Iris pigment epithelial cell (primary cell): ENCODE measurements at places on chromosomes 6 and 20.
A peak's percentile ranks its signal among the peaks of the same experiment; 100 is the strongest.

- peak; percentile 67 for DNase-seq
Observed at GRCh38 chr20:4160761-4161305, 145.5 kb upstream of the RNF24 start.

DNA sequence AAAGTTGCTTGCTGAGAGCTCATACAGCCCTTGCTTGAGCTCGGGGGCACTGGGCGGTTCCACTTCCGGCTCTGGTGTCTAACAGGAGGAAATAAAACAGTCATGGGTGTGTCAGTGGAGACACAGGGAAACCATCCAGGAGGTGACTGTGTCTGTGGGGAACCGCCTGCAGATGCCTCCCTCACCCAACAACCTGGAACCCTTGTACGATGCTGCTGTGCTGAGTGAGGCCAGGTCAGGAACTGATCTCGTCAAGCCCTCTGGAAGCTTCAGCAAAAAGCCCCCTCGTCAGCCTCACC, 15.5 kb downstream of the TXNDC5 start:
- DNase-seq: no peak

DNA sequence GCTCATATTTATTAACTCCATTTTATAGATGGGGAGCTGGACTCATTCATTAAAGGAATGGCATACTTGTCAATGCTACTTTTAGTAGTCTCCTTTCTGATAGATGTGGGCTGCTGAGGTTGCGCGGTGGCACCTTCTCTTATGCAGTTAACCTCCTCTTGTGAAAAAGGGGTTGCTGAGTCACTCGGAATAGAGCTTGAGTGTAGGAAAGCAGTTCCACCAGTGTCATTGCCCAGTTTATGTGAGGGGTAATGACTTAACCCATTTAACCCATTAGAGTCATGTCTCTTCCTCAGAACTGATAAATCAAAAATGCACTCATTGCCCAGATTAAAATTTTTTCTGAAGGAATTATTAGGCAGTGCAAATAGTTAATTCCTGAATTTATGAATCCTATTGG, 6.3 kb downstream of the MAPK14 start:
- DNase-seq: peak; percentile 45

DNA sequence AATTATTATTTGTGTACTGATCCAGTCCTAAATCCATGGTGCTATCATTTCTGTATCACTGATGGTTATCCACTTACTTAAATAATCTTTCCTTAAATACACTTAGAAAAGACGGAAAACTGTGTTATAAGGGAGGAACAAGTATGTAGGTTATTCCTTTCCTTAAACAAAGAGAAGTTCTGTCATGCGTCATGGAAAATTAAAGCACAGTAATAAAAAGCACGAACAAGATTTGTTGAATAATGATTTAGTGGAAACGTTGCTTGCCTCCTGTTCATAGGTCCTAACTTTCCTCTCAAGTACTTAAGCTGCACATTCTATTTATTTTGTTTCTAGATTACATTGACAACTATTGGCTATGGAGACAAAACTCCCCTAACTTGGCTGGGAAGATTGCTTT, 120.4 kb downstream of the KHDC1L start:
- no peak for DNase-seq

DNA sequence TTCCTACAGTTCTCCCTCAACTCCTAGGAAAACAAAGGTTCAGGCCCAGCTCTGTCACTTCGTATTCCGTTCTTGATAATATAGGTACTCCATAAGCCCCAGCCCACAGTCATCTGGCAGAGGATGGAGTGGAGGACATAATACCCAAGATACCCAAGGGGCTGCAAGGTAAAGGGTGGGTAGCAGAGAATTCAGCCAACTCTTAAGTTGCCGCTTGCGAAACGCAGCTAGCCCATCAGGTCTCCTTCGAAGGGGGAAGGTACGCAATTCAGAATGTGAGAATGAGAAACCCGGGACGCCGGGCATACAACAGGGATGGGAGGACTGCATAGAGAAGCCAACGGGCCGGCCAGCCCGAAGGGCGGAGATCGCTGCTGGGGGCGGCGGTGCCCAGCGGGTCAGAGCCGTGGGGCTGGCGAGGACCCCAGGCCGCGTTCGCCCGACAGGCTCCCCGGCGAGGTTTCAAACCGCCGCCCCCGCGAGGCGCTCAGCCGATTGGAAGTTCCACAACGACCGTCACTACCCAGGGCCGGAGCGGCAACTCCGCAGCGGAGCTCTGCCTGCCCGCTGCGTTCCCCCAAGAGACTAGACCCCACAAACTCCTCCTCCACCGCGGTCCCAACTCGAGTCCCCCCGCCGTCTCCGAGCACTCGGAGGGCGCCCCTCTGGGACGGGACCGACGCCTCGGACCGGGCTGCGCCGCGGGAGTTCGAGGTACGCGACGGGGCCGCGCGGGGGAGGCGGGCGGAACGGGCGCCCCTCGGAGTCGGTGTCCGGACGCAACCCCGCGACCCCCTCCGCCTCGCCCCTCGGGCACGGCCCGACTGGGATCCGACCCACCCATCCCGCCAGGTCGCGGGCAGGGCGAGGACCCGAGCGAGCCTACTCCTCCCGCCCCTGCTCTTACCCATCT, 911 bp downstream of the CDK19 start:
- DNase-seq: peak; percentile 64

- peak; percentile 81 for DNase-seq
Observed at GRCh38 chr6:139540276-139540675, 165.8 kb upstream of the CITED2 start.

DNA sequence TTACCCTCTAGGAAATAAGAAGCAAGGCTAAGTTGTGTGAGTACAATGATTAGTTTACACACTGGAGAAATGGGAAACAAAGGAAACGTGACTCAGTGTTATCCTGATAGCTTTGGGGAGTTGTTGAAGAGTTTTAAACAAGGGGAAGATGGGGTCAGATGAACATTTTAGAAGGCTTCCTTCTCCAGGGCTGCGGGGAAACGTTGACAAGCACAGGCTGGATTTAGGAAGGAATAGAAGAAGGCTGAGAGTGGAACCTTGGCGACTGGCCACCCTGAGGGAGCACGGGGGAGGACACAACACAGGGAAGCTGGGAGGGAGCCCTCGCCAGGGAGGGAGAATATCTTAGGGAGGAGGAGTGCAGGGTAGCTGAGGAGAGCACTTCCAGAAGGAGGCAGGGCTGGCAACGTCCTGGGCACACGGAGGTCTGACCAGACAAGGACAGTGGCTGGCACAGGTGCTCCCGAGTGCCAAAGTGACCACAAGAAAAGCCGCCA, 134.7 kb downstream of the AIG1 start:
- DNase-seq: no peak

DNA sequence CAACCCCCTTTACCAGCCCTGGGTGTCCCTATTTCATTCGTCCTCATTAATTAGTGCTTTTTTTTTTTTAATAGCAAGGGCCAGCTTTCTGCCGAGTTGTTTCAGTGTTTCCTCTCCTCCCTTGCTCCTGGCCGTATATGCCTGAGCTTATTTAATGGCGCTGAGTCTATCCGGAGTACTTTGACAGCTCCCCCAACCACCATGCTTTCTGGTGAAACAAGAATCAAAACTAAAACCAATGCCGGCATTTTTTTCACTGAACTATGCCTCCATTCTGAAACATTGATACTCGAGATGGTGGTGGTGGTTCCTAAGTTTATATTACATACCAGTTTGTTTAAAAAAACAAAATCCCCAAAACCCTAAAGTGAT, 1.2 kb downstream of the DCBLD1 start:
- peak; percentile 61 for DNase-seq

GRCh38 chr6:140051521-140052512, 677.4 kb upstream of the CITED2 start:
- peak; percentile 99 for DNase-seq

DNA sequence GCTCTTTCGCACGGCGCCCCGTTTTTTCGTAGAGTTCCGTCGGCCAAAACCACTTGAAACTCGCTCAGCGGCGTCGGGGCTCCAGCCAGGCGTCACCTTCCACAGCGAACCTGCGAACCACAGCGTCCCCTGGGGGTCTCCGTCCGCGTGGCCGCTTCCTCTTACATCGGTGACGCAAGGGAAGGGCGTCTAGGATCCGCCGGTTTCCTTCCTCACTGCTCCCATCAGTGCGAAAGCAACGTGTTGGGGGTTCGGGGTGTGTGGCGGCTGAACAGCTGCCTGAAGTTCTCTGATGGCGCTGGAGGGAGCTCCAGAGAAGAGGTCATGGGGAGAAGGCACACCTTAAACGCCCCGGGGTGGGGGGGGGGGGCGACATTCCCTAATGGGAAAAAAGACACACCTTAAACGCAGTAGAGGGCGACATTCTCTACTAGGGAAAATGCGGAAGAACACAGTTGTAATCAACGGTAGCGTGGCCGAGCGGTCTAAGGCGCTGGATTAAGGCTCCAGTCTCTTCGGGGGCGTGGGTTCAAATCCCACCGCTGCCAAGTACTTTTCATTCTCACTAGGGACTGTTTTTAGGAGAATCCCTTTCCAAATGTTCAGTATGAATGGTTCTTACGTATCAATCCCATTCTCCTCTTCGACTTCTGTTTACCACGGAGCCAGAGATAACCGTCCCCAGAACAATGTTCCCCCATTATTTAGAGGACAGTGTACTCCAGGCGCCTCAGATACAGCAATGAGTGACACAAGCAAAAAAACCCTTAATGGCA, 16.4 kb downstream of the ZNF311 start:
- peak; percentile 81 for DNase-seq

GRCh38 chr6:21371676-21372171, 221.8 kb upstream of the SOX4 start:
- DNase-seq: peak; percentile 60

GRCh38 chr20:54474866-54475265, 527 bp upstream of the DOK5 start:
- no peak for DNase-seq

DNA sequence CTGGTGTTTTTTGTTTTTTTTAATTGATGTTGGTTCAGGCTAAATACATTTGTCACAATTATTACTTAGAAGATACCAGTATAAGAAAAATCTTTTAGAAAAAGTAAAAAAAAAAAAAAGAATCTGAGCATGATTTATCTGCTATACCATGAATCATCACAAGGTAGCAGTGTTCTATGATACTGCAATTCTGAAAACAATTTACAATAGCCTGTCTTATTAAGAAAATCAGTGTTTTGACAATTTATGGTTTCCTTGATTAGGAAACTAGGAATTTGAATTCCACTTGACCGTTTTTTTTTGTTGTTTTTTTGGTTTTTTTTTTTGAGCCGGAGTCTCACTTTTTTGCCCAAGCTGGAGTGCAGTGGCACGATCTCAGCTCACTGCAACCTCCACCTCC, 9.3 kb upstream of the MAK start:
- no peak for DNase-seq

DNA sequence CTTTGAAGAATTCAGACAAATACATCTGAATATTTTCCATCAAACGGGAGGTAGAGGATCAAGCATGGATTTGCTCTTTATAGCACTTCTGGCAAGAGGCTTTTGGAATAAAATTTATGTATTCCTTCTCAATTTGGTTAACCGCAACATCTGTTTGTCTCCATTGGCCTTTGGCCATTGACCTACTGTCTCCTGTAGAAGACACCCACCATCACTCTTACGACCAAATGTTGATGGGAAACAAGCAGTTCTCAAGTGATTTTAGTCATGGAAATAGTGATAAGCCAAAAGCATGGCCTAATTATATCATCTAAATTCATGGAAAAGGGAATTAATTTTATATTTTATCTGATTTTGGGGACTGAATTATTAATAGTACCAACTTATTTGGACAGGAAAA, 591.9 kb downstream of the CD109 start:
- no peak for DNase-seq

DNA sequence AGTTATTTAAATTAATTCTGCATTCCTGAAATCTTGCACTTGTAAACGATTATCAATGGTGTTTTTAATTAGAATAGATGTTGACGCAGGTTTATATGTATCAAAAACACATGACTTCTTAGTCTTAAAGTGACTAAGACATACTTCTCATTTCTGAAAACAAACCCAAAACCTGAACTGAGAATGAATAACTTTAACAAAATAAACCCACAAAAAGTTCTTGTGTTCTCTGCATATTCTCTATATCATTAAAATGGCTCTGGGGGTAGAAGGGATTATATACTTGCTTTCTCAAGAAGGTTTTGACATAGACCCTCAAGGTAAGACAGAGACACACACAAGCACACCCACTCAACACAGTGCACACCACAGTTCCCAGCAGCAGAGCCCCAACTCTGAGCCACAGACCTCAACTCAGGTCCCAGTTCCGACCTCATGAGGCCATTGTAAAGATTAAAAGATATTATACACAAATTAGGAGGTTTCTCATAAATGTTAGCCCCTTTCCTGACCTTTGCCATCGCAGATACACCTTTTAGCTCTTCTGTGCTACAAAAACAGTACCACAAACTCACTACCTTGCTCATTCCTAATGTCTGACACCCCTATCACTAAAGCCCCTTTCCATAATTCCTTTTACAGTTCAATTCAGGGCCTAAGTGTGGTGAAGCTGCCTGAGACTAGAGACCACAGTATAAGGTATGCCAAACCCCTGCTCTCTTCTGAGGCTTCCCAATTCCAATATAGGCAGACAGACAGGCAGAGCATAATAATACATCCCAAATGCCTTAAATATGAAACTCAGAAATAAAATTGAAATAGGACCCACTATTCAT, 267.8 kb downstream of the PTPRK start:
- DNase-seq: no peak

DNA sequence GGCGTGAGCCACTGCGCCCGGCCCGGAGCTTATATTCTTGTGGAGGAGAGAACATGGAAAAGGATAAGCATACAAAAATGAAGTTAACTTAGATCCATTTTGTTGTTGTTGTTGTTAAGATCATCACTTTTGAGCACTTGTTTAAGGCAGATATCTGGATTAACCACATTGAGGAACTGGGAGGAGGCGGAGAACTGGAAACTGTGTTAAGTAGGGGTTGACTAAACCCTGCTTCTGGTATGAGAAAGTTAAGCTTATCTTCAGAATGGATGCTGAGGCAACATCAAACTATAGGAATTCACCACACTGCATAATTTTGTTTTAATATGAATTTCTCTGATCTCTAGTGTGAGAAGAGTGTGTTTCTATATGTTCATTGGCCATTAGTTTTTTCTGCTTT, 57.6 kb downstream of the GCNT2 start:
- no peak for DNase-seq

GRCh38 chr6:18720075-18720474, 332.9 kb downstream of the RNF144B start:
- DNase-seq: no peak

- peak; percentile 74 for DNase-seq
Observed at GRCh38 chr6:160036790-160037206, 67.9 kb downstream of the IGF2R start.

- DNase-seq: no peak
Observed at GRCh38 chr6:167119670-167120582, 3.0 kb upstream of the CCR6 start.

GRCh38 chr20:1857466-1857865, 37.7 kb upstream of the SIRPA start:
- DNase-seq: no peak

DNA sequence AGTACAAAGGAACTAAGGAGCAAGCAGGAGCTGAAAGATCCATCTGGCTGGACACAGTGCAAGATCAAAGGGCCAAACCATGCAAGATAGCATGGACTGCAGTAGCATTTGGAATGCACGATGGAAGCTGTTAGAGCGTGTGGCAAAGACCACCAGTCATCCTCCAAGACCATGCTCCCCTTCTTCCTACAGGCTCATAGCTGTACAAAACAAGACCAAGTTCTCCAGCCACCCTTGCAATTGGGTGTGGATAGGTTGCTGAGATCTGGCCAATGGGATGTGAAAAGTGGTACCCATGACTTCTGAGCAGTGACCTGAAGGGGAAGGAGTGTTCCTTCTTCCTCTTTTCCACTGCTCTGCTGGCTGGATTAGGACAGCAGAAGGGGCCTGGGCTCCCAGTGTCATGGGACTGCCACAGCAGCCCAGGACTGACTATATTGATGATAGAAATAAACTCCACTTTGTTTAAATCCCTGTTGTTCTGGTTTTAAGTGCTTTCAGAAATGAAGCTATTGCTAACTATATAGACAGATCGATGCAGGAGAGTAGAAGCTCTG, 64.9 kb downstream of the SLC22A23 start:
- no peak for DNase-seq
